ENCODE measurements at places on chromosomes 6 and 20.
A peak's percentile ranks its signal among the peaks of the same experiment; 100 is the strongest.

DNA sequence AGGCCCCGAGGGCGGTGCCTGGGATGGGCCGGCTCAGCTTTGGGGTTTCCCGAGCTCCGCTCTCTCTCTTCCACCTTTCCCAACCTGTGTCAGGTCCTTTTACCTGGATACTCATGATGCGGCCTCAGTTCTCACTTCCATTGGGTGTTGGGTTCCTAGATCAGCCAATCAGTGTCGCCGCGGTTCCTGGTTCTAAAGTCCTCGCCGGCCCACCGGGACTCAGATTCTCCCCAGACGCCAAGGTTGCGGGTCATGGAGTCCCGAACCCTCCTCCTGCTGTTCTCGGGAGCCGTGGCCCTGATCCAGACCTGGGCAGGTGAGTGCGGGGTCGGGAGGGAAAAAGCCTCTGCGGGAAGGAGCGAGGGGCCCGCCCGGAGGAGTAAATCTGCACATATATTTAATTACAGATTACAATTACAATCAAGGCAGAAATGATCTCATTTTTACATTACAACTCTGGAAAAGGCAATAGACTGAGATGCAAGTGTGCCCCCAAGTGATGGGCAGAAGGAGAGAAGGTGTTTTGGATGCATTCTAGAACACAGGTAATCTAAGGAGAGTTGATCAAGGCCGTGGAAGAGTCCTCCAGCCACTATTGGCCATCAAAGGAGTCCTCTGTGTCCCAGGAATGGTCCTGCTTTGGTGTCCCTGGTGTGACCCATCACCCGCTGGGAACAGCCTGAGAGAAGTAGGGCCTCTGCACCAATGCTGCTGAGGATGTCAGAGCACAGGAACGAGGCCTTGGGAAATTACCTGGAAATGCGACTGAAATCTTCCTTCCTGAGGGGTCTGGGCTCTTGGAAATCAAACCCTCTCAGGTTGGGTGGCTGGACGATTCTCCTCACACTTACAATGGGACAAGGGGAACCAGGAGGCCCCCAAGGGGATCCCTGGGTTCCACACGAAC lies 34.7 kb upstream of the MICB start:
- DNase-seq: peak; percentile 85

DNA sequence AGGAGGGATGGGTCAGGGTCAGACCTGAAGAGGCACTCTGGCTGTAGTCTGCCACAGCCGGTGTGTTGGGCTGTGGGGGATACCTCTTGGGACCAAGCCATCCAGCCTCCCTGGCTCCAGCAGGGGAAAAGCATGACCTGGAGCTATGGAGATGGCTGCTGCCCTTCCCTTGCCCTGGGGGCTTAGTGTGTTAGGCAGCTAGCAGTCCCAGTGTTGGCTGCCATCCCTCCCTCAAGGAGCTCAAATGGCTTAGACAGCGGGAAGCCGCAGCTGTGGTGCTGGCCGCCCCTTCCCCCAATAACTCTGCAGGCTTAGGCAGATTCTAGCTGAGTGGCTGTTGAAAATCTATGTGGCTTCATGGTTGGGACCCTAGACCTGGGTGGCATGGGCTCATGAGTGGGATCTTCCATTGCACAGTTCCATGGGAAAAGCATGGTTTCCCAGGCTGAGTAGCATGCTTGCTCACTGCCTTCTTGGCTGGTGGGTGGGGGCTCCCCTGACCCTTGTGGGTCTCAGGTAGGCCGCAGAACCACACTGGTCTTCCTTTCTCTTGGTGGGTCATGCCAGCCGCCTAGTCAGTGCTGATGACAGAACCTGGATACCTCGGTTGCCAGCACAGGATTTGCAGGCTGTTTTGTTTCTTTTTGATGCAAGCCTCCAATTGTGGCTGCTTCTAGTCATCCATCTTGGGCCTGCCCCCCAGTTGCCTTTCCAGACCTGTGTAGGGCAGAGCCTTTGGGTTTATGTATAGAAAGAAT lies 69.0 kb upstream of the AHI1 start:
- no peak for DNase-seq

GRCh38 chr6:165581678-165582077 lies 81.4 kb downstream of the PDE10A start:
- DNase-seq: no peak

DNA sequence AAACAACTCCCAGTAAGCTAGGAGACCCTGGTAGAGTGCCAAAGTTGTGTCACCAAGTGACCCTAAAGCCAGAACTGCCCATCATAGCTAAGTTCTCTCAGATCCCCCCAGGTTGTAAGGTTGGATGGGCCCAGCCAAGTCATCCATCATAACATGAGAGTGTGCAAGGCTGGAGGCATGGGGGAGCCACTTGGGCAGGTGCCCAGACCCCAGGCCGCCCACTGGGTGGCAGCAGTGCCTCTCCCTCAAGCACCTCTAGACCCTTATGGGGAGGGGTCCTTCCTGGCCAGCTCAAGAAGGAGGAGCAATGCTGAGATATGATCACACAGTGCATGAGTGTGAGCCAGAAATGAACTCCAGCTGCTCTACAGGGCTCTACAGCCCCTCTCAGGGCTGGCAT lies 154.5 kb downstream of the MYLK4 start:
- no peak for DNase-seq
